ENCODE measurements at places on chromosomes 5 and 9.

DNA sequence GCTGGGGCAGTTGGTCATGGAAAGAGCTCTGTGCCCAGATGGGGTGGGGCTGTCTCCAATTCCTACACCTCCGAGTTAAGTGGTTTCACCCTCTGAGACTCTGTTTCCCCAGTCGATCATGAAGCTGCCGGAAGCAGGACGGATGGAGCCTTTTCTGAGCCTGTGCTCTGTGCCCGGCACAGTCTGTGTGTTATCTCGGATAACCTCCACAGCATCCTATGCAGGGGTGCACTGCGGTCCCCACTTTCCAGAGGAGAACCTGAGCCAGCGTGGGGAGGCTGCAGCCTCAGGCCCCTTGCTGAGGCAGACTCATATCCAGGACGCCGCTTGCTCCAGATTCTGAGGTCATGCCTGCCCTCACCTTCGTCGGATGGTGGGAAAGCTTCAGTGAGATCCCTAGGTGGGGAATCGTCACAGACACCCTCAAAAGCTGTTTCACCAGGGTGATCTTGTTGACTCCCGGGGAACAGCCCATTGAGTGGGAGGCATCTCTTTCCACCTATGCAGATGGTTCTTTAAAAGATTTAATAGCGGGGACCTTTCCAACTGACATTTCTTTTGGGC is 6.9 kb upstream of the COL5A1 start:
- no peak for DNase-seq

DNA sequence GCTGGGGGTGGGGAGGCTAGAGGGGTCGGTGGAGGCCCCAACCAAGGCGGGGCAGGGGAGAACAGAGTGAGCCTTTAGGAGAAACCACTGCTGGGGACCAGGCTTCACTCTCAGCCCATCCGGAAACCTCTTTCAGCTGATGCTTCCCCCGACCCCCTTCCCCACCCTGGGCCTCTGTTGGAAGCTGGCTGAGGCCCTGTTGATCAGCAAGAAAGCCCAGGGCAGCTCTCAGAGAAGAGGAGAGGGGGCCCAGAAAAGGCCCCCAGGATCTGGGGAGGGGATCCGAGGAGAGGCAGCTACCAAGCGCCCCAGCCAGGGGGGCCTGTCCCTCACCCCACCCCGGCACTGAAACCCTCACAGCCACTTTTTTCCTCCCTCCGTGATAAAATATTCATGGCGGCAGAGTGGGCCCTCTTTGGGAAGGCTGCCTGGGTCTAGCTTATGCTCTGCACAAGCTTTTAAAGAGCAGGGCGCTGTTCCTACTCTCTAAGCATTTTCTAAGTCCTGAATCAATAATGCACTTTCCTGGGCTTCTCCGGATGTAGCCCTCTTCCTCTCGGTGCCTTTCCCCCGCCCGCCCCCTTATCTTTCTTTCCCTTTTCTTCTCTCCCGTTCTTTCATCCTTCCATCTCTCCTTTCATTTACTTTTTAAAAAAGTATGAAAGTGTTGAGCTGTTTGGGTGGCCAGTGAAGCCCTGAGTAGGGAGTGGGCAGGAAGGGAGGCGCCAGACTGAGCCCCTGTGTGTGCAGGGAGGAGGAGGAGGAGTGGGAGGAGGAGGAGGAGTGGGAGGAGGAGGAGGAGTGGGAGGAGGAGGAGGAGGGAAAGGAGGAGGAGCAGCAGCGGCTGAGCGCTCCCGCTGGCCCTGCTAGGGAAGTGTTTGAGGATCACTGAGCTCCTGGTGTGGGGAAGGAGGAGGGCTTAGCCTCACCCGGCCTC is 23.5 kb downstream of the NTNG2 start:
- no peak for DNase-seq

- DNase-seq: no peak
These were observed 96.0 kb downstream of the GPR21 start for GRCh38 chr9:123129423-123129822.

DNA sequence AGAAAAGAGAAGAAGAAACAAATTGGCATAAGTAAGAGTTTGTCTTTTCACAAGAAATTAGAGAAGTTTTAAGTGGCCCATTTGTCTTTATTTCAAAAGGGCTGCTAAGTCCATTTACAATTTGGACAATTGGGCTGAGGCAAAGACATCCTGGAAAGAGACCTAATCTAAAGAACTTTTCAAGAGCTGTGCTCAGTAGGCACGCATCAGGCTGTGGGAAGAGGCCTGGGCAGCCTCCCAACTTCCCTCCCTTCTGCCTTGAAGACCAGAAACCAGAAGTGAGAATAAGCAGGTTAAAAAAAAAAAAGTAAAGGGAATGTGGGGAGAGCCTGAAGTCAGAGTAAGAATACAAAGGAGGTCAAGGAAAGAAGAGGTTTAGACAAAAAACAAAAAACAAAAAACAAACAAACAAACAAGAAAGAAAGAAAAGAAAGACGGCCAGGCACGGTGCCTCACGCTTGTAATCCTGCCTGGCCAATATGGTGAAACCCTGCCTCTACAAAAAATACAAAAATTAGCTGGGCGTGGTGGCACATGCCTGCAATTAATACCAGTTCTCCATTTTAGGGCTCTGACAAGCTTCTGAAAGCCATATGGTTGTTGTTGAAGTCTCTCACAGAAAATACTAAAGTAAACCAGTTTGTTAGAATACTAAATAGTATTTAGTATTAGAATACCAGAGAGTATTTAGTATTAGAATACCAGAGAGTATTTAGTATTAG is 48.0 kb upstream of the CEP78 start:
- peak; percentile 38 for DNase-seq

GRCh38 chr5:126220725-126221124 is 202.5 kb upstream of the GRAMD2B start:
- no peak for DNase-seq

DNA sequence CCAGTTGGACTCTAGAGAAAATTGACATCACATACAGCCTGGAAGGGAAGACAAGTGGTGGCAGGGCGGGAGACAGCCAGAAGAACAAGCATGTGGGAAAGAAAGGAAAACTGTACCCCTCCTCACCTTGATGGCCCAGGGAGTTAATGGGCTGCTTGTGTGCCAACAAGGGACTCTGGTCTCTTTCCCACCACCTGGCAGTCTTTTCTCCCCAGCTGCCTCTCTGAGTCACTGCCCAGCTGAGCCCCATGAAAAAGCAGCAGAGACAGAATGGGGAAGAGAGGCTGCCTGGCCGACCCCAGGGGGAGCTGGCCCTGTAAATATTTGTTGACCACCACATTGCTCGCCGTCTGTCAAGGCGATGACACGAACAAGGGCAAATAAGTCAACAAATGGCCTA is 359.4 kb downstream of the ENC1 start:
- DNase-seq: no peak

DNA sequence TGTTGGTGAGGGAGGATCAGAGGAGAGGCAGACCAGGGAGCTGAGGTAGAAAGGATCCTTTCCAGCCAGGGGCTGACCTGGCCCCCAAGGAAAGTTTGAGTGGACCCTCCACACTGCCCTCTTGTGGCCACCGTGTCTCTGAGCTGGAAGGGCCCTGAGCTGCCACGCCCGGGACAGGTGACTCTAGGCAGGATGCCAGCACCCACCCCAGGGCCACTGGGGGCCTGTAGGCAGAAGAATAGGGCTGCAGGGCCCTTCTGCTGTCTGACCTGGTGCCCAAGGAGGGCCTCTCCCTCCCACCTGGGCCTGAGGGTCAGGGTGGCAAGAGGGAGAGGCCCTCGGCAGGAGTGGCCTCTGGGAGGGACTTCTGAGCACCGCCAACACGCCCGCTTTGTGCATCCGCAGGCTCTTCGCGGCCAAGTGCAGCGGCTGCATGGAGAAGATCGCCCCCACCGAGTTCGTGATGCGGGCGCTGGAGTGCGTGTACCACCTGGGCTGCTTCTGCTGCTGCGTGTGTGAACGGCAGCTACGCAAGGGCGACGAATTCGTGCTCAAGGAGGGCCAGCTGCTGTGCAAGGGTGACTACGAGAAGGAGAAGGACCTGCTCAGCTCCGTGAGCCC is 76.8 kb downstream of the LMX1B start:
- DNase-seq: no peak

DNA sequence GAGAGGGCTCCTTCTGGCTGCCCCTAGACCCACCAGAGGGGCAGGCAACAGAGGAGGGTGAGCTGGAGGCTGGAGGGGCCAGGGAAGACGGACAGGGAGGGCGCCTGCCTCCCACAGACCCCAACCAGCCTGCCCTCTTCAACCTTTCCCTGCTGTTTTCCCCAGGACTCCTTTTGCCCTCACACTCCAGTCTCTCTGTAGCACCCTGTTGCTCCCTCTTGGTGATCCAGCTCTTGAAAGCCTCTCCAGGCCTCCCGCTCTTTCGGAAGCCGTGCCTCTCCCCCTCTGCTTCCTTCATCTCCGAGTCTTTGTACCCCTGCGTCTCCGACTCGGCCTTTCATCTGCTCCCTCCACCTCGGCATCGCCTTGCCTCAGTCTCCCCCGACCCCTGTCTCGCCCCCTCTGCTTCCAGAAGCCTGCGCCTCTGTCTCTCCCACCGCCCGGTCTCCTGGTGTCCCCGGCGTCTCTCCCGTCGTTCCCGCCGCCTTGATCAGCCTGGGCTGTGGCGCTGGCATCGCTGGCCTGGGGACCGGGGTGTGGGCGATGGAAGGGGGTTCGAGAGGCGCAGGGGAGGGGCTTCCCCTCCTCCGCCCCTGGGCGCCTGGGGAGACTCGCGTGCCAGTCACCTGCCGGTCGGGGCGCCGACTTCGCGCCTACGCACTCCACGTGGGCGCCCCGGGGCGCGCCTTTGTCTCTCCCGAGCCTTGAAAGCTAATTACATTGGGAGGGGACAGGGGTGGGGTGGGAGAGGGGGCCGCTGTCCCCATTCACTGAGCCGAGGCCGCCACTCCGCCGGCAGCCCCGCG is 5.3 kb upstream of the PRDM12 start:
- no peak for DNase-seq

DNA sequence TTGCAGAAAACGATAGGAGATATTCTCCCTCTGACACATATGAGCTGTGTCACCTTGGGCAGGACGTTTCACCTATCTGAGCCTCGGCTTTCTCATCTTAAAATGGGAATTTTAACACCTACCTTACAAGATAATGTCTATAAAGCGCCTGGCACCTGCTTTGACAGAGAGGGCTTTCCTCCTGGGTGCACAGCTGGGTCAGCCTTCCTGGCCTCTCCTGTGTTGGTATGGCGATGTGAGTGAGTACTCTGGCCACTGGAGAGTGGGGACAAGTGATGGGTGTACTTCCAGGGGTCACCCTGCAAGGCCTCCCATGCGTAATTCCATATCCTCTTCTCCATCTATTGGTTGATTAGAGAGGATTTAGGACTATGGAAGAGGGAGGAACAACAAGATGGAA is 113.1 kb upstream of the SMIM23 start:
- no peak for DNase-seq

- DNase-seq: no peak
These were observed 8.5 kb downstream of the CEP72 start for GRCh38 chr5:620586-621180.

DNA sequence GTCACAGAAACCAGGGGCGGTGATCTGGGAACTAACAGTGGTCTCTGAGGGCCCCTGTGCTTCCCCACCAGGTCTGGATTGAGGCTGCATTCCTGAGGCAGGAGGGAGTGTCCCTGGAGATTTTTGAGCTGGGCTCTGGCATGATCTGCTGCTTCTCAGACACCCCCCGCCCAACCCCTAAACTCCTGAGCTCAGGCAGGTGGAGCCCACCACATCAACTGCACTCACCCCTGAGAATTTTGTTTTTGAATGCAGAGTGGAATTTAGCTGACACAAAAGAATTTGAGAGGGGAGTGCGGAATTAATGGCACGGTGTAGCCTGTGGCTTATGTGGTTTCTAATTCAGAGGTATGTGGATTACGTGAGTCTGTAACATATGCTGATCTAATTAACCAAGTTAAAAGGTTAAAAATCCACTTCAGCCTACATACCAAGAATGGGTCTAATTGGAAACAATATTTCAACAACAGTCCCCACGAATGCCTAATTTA is 23.9 kb upstream of the CTSL start:
- DNase-seq: peak; percentile 89

DNA sequence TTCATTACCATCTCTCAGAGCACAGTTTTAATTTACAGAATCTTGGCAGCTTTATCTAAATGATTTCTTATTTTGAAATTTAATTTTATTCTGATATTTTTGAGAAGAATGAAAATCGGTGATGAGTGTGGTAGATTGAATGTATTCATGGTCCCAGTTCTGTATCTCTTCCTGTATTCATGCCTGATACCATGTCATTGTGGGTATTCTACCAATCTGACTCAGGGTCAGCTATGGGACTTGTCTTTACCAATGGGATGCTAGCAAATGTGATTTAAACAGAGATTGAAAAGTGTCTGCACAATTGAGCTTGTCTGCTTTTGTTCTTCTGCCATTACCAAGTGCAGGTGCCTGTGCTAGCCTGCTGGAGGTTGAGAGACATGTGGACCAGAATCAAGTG is 17.8 kb upstream of the ZNF618 start:
- DNase-seq: no peak

DNA sequence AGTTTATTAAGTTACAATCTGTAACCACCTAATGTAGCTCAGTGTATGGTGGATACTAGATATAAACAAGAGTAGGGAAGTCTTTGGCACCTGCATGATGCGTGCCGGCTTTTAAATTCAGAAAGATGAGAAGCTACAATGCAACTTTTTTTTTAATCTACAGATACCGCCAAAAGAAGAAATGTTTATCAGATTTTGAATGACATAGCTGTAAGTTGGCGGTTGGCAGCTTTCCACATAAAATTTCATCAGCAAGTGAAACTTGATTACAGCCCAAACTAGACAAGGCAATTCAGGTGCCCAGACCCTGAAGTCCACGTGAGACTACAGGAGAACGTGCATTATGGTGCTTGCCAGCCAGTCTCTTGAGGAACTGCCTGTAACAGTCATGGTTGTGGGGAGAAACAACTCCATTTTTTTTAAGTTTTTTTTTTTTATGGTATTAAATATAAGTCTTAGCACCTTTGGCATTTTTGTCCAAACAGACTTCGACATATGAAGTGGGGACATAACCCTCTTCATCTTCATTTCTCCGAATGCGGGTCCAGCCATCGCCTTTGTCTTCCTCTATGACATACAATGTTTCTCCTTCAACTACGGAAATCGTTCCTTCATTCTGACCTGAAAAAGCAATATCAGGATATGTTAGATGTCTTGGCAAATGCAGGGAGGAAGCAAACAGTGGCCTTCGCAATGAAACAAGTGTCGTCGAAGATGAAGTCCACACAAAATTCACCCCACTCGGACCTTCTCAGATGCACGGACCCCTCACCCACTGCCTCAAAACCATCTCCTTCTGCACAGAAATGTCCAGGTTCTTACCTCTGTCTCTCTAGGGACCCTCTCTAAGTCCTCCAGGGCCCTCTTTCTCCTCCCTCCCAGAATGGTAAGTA is 60.4 kb downstream of the USP20 start:
- no peak for DNase-seq
